ENCODE measurements at places on chromosomes 16 and 17.

GRCh38 chr16:87186446-87186845 is 130.7 kb downstream of the C16orf95 start:
- DNase-seq, result no peak

DNA sequence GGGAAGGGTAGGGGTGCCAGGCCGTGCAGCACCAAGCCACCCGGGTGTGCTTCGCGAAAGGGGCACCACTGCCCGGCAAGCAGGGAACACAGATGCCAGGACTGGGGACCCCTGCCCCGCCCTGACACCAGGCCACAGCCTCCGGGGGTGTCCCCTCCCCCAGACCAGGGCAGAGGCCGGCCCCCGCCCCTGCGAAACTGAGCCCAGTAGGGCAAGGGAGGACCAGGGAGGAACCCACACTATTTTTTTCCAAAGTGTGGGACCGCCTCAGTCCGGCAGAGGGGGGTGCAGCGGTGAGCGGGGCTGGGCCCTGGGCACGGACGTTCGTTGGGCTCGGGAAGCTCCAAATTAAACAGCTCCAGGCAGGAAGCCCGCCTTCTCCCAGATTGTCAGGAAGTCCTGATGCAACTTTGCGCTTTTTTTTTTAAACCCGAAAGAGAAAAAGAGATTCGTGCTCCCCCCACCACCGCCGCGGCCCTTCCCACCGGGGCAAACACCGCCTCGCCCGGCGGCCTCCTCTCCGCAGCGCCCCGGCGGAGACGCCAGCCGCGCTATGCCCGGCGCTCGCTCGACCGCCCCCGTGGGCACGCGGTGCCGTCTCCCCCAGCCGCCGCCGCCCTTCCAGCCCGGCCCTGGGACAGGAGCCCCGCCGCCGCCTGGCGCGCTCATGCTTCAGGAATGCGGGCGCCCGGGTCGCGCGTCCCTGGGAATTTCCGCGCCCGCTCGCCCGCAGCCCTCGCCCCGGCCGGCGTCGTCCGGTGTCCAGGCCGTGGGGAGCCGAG is 755 bp downstream of the PIEZO1 start:
- peak; percentile 48 for DNase-seq

GRCh38 chr17:65479282-65479681 is 82.2 kb downstream of the AXIN2 start:
- no peak for DNase-seq

DNA sequence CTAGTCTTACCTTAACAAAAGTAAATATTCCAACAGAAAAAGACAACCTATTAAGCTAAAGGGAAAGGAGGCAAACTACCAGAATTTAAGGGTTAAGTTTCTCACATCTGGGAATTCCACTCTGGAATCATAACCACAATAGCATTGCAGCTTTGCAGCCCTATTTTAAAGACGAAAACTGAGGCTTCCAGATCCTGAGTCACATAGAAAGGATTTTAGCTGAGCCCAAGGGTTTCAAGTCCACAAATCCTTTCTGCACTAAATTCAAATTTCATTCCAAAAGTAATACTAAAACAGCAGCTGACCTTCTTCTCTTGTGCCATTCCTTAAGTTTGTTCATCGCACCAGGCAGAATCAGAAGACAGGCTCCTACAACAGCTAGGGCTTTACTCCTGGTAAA is 17.8 kb downstream of the XYLT1 start:
- DNase-seq, result no peak

- no peak for DNase-seq
These were observed 33.2 kb upstream of the MEAK7 start for GRCh38 chr16:84537491-84538151.

- no peak for DNase-seq
These were observed 1.1 kb downstream of the PRSS41 start for GRCh38 chr16:2799205-2799858.

DNA sequence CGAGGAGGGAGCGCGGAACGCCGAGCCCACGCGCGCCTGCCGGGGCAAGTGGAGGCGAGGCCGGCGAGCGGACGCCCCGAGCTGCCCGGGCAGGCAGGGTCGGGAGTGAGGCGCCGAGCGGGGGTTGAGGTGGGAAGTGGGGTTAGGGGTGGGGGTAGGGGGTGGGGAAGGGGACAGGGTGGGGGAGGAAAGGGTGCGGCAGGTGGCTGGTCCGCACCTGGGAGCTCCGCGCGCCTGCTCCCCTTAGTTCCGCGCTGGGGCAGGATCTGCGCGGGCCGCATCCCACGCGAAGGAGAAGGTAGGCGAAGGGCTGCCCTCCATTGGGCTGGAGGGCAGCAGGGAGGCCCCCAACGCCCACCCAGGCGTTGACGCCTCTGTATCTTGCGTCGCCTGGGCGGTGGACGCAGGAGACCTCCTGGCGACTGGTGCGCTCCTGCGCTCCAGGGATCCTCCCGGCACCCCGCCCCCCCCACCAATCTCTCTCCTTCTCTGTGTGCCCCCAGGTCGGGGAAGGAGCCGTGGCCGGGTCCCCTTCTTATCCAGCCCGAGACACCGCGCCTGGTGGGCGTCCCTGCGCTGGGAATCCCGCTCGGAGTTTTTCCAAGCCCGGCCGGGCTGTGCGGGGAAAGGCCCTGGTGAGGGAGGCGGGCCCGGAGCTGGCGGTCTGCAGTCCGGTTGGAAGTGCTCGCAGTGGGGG is 51.3 kb upstream of the AMZ2 start:
- no peak for DNase-seq

- peak; percentile 83 for DNase-seq
These were observed 1.5 kb upstream of the MAF start for GRCh38 chr16:79601931-79602627.

- DNase-seq, result peak; percentile 27
These were observed 62.7 kb downstream of the TEX2 start for GRCh38 chr17:64200080-64201032.

DNA sequence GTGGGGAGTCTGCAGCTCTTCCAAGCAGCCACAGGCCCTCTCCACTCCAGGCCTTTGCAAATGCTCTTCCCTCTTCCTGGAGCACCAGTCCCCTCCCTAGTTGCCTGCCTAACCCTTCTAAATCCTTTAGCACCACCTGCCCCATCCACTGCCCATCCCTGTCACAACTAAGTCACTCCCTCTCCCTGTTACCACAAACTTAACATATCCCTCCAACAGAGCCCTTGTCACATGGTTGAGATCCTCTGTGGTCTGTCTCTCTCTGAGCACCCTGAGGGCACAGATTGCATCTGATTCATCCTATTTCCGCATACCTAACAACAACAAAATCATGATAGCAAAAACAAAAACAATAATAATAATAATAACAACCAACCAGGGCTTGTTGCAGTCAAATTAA is 11.0 kb upstream of the BEAN1 start:
- no peak for DNase-seq

GRCh38 chr17:40316571-40317344 is 7.8 kb downstream of the RARA start:
- no peak for DNase-seq

DNA sequence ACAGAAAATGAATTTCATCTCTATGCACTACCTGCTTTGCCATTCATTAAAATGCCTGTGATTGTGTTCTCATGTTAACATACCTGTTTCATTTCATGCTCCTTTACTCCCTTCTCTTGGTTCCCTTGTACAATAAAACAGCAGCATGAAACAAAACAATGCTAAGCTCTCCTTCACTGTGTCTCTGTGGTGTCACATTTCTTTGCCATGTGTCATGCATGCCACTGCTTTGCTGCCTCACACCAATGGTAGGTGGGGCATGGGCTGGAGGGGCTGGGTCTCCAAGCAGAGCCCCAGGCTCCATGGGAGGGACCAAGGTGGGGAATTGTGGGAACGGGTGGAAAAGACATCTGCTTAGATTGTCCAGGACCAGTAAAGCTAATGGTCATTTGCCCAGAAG is 83.6 kb downstream of the RGS9 start:
- DNase-seq, result no peak

- DNase-seq, result no peak
These were observed 858 bp upstream of the TELO2 start for GRCh38 chr16:1492082-1492922.

- no peak for DNase-seq
These were observed 18.6 kb downstream of the CDH16 start for GRCh38 chr16:66899945-66900710.

GRCh38 chr16:58695368-58695767 is 10.8 kb upstream of the SLC38A7 start:
- DNase-seq, result no peak

GRCh38 chr17:33131620-33132019 is 140.0 kb downstream of the SPACA3 start:
- DNase-seq, result no peak

- DNase-seq, result no peak
These were observed 252.9 kb upstream of the CDH8 start for GRCh38 chr16:62288990-62289629.

- DNase-seq, result no peak
These were observed 17.2 kb downstream of the ADAM11 start for GRCh38 chr17:44775838-44776621.

GRCh38 chr16:49940464-49941224 is 84.4 kb upstream of the CNEP1R1 start:
- no peak for DNase-seq

GRCh38 chr16:78122774-78123315 is 23.4 kb downstream of the WWOX start:
- DNase-seq, result no peak

DNA sequence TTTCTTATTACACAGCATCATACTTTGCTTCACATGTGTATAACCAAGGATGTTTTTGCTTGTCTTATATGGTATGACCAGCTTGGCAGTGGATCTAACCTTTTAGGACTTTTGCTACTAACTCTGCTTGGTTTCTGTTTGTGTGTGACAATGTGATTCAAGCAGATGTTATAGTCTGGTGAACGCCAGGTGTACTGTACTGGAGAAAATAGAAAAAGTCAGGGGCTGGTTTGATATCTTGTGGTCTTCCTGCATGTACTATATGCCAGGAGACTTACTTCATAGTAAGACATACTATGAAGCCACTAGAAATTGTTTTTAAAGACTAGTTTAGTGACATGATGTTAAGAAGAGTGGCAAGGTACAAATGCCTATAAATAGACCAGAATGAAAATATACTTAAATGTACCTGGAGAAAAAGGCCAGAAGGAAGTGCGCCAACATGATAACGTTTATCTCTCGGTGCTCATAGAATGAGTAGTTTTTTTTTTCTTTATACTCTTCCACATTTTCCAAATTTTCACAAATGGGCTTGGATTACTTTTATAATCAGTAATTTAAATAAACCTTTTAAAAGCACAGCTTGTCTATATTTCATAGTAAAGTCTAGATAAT is 112.3 kb downstream of the PRKCA start:
- no peak for DNase-seq

- no peak for DNase-seq
These were observed 40.4 kb upstream of the DNAJA2 start for GRCh38 chr16:47013910-47014309.

GRCh38 chr17:69503711-69504110 is 89.2 kb downstream of the MAP2K6 start:
- no peak for DNase-seq

GRCh38 chr16:194516-194915 is 14.3 kb downstream of the HBQ1 start:
- DNase-seq, result no peak

DNA sequence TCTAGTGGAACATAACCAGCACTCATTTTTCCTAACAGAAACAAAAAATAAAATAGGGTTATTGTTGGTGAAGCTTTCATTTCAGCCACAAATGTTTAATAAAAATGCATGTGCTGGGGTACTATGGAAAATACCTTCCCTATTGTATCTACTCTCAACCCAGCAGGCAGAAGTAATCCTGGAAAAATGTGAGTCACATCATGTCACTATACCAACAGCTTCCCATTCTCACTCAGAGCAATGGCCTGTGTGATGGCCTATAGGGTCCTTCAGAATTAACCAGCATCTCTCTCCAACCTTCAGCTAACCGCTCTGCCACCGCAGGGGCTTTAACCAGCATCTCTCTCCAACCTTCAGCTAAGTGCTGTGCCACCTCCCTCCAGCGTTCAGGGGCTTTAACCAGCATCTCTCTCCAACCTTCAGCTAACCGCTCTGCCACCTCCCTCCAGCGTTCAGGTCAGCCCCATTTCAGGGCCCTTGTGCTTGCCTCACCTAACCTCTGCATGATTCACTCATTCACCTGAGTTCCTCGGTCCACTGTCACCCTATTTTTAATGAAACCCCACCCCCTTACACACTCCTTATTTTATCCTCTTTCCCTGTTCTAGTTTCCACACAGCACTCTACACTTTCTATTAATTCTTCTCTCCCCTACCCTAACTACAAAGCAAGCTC is 34.0 kb downstream of the UBE2G1 start:
- DNase-seq, result no peak

DNA sequence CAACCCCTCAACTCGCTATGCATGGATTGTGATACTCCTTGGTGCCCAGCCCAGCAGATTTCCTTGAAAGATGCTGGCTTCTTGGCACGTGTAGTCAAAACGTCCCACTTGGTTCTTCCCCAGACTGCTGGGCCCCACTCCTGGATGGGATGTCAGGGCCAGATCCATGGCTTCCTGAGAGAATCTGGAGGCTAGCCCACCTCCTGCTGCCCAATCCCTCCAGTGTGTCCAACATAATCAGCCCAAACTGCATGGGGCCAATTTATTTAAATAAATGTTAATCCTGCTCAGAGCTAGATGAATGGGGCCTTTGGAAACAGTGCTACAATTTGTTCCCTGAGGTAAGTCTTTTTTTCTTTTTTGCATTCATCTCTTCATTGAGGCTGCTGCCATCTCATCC is 49.4 kb downstream of the WSB1 start:
- DNase-seq, result no peak

DNA sequence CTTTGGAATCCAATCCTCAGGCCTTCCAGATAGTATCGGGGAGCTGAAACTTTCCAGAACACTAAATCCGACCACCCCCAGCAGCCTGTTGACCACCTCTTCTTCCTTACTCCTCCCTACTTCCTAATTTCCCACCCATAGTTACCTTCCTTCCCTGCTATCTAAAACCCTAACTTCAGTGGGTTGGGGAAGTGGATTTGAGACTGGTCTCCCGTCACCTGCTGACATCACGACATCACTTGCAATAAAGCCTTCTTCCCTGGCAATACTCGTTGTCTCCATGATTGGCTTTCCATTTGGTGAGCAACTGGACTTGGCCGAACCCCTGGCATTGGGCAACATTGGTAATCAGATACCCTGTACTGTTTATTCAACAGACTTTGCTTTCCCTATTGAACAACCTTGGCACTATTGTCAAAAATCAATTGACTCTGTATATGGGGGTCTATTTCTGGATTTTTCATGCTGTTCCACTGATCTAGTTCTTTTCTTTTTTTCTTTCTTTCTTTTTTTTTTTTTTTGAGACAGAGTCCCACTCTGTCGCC is 11.8 kb upstream of the FOXK2 start:
- DNase-seq, result no peak

DNA sequence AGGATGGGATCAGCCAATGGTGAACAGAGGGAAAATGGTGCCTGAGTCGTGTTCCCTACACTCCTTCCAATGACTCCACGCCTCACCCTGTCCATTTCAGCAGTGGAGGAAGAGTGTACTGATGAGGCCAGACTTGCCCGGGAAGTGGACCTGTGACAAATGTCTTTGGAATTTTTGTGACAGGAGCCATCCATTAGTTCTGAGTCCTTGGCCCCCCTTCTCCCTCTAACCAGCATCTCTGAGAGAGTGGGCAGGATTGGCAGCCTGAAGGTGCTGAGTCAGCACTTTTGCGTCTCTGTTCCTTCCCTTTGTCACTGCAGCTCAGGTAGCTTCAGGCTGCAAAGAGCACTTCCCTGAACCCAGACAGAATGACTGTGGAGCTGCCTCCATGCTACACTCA is 30.8 kb downstream of the BEAN1 start:
- no peak for DNase-seq

Measured in stimulated activated CD4-positive, alpha-beta T cell treated with anti-CD3 and anti-CD28 coated beads, Interleukin-1b, Interleukin-23, amount 100 ng/mL, for 48 hours (primary cell).